ENCODE measurements at places on chromosomes 2 and 18.
A peak's percentile ranks its signal among the peaks of the same experiment; 100 is the strongest.

- no peak for DNase-seq
Measured at GRCh38 chr2:203959265-203959664, 22.7 kb downstream of the ICOS start.

DNA sequence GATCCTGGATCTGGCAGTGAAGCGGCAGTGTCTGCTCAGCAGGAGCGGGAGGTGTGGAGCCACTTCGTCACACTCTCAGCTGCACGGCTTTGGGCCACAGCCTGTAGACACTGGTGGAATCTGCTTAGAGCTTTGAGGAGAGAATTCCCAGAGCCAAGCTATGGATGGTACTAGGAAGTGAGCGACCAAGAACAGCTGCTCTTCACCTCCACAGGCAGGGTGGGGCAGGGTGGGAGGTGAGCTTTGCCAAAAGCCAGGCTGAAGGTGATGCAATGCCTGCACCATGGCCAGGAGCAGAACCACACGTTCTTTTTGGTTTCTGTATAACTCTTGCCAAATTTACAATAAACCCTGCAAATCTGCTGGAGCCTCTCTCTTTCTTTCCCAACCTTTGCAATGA, 226.1 kb downstream of the ANKRD30B start:
- DNase-seq, result no peak

- peak; percentile 60 for DNase-seq
Measured at GRCh38 chr2:211944572-211944971, 594.0 kb downstream of the ERBB4 start.

GRCh38 chr18:50203801-50204604, 9.1 kb upstream of the MYO5B start:
- DNase-seq, result peak; percentile 43

DNA sequence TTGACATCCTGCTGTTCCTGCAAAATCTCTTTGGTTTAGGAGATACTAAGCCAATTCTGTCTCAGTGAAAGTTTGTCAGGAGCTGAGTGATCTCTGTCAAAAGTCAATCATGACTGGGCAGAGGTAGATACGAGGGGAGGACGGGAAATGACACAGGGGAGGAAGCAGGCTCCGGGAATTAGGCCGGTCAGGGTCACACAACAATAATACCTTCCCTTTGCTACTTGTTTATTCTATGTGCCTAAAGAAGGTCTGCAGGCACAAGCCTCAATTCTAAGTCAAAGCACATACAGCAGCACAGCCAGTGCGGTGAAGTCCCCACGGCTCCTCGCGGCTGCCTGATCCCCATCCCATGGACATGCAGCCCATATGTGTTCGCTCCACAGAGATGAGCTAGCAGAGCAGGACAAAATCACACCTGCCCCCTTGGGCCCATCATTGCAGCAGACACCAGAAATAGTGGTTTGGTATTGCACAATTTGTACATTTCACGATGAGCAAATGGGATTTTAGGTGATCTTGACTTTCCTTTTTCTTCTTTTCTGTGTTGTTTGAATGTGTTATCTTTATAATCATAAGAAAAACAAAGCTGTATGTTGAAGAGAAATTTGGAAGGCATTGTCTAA, 141.4 kb downstream of the VAPA start:
- no peak for DNase-seq

DNA sequence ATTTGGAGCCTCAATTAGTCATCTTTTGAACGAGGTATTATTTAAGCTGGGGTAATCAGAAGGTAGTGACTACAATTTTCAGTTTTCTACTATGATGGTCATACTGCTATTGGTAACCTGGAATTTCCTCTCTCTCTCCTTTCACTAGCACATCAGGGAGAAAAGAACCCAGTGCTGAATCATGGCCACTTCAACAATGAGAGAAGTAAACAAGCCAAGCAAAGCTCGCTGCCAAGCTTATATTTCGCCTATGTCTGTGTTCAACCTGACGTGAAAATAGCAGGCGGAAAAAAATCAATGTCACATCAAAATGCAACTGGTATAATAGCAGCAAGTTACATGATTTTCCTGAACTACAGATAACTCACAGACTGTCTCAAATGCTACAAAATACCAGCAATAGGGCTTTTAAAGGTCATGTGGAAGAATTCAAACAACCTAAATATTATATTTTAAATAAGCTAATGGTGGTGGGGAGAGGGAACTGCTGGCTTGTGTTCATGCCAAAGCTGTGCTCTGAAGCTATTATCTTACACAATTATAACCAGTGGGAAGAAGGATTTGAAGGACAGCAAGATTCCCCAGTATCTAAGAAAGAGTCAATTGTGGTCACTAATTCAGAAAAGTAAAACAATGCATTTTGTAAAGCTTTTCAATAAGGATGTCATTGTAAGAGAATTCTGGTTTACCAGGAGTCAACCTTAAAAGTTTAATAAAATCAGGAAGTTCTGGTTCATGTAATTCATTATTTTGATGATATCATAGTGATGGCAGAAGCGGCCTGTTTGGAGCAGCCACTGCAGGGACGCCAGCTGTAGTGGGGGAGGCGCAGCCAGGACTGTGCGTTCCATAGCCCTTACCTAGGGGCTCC, 38.0 kb downstream of the RNF152 start:
- no peak for DNase-seq

- no peak for DNase-seq
Measured at GRCh38 chr18:62109676-62110075, 77.2 kb downstream of the PIGN start.

- no peak for DNase-seq
Measured at GRCh38 chr2:15936277-15937104, 3.9 kb upstream of the MYCN start.

DNA sequence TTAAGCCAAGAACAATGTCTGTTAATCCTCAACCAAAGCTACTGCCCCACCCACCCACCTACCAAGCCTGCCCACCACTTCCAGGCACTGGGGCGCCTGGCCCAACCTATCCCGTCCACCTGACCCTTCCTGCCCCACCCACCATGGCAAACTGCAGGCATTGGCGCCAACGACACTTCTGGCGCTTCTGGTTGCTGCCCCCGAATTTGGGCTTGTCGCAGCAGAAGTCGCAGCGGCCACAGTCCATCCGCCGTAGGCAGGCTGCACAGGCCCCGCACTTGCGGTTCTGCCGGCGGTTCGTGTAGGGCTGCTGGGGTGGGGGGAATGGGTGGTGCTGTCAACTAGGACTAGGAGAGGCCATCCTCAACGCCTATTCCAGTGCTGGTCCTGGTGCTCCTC, 7.3 kb downstream of the MBD1 start:
- no peak for DNase-seq

GRCh38 chr2:241561832-241562231, 3.3 kb downstream of the BOK start:
- DNase-seq, result no peak

DNA sequence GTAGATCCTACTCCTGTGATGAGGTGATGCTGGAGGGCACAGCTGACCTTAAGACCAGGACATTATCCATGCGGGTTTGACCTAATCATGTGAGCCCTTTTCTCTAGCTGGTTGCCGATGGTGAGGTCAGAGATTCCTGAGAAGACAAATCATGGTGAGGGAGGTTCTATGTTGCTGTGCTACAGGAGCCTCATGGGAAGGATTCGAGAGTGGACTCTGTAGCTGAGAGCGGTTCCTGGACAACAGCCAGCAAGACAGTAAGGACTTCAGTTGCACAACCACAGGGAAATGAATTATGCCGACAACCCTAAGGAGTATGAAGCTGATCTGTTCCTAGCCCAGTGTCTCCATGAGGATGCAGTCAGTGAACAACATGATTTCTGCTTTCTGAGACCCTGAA, 80.4 kb downstream of the EPB41L3 start:
- no peak for DNase-seq

GRCh38 chr2:42248846-42249245, 79.7 kb downstream of the EML4 start:
- DNase-seq, result no peak

GRCh38 chr18:73824671-73825070, 323.0 kb downstream of the FBXO15 start:
- no peak for DNase-seq

DNA sequence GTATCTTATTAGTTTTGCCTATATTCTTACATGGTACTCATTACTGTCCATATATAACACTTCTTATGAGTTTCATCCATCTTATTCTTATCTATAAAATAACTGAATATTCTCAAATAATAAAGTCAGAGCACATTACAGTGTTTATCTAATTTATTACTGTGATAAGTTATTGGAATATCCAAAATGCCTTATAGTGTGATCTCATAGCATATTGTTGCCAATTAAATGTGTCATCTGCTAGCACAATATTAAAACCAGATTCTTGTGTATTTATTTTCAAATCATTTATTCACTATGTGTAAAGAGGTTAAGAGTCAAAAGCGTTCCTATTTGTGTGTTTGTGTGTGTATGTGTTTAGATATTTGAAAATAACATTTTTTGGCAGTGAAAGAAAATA, 151.9 kb downstream of the WDR7 start:
- DNase-seq, result no peak

GRCh38 chr2:218999881-219000568, 6.8 kb upstream of the CRYBA2 start:
- DNase-seq, result no peak

DNA sequence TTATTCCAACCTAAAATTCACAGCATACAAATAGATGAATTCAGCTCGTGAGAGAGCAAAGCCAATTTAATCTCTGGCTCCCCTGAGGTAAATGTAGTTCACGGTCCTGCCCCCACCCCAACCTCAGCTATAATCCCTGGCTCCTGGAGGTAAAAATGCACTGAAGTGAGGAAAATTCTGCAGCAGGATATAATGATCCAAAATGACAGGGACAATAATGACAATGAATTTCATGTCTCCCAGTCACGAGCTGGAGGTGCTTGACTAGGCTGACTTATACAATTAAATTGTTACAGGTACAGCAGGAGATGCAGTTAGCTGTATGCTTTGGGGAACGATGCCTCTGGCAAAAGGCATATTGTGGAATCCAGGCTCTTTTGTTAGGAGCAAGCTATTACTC, 82.0 kb downstream of the GPD2 start:
- DNase-seq, result no peak

- DNase-seq, result peak; percentile 72
Measured at GRCh38 chr2:8520791-8521344, 161.0 kb upstream of the ID2 start.

GRCh38 chr2:120334068-120334467, 11.9 kb upstream of the INHBB start:
- no peak for DNase-seq

- no peak for DNase-seq
Measured at GRCh38 chr2:181949047-181949446, 36.6 kb upstream of the PPP1R1C start.

DNA sequence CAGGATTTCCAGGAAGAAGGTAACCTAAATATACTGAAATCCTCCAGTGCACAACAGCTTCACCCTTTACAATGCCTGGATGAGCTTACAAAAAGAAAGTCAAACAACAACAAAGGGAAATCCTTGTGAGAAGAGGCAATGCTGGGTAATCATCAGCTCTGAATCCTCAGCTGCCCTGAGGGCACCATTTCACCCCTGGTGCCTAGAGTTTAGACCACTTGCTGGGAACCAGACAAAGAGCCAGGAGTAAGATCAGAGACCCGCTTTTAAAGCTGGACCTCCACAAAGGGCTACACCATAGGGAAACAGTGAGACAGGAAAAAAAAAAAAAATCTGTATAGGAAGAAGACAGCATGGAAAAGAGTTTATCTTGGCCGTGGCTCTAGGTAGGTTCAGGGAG, 97.0 kb downstream of the FOXI3 start:
- DNase-seq, result no peak

DNA sequence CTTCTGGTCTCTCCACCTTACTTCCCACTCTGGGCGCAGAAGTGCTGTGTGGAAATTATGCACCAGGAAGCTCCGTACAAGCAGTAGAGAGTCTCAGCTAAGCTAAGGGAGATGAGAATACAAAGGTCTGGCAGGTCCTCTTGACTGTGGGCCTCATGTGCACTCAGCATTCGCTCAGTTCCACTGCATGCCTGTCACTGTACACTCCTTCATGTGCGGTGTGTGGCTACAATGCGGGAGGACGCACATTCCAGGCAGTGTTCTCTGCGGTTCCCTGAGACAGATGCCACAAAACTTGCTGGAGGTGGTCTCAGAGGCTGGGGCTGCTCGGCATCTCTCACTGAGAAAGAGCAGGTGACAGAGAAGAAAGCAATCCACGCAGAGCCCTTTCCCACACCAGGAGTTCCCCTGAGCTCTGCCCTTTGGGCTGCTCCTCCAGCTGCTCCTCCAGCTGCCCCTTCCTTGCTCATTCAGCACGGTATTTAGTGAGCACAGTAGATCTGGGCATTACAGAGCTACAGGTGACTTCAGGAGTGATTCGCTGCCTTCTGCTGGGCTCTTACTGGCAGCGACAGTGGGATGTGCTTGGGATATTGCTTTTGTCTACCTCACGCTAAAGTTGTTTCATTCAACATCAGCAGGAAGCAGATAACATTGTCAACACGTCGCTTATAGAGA, 176.6 kb downstream of the SH3RF3 start:
- no peak for DNase-seq

GRCh38 chr2:194842871-194843270, 814.2 kb upstream of the SLC39A10 start:
- no peak for DNase-seq

DNA sequence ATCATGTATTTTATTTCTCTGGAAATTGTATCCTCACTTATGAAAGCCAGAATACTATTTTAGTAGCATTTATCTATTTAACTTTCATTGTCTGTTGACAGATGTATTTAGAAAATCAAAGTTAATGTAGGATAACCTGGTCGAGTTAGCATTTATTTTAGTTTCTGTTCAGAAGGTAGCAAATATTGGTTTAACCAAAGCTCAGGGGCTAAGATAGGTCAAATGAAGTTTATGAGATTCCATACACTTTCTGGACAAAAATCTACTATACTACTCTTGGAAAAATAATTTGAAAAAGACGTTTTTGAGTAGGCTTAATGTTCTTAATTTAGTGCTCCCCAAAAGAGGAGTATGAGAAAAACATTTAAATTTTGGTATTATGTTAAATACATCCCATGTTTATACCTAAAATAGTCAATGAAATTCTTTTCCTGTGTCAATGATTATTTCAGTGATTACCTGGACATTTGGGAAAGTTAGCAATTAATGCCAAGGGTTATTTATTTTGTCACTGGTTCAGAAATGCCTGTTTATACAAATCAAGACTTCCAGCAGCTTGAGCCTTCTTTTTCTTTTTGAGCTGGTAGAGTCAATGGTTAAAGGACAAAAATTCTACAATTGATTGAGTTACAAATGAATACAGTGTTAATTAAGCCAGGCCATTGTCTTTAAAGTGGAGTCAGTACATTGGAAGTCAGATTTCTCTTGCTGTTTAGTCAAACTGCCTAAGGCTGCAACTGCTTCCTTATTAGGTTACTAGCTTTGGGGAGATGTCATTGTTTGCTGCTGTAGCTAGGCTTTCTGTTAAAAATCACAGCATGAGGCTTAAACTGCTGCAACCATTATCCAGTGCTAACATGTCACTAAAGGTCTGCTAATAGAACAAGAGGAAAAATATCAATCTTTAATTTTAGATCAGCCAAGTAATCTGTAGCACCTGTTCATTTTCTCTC, 182.3 kb downstream of the CAMKMT start:
- DNase-seq, result no peak

DNA sequence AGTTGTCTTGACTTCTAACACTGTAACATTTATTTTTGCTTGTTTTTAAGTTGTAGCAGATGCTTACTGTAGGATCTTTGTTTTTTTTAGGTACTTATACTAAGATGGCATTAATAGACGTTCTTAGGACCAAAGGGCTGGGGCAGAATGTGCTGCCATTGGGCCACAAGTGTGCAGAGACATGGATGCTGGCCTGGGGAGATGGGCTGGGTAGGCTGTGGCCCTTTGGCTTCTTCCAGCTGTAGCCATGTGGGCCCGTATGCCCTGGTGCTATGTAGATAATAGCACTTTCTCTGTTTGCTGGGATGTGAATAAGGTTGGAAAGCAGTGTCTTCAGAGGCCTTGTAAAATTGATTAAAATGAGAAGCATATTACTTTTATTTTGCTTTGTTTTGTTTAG, 18.8 kb downstream of the RAB31 start:
- DNase-seq, result no peak
